GM20000 (cell line): ENCODE measurements at places on chromosomes 4 and X.

DNA sequence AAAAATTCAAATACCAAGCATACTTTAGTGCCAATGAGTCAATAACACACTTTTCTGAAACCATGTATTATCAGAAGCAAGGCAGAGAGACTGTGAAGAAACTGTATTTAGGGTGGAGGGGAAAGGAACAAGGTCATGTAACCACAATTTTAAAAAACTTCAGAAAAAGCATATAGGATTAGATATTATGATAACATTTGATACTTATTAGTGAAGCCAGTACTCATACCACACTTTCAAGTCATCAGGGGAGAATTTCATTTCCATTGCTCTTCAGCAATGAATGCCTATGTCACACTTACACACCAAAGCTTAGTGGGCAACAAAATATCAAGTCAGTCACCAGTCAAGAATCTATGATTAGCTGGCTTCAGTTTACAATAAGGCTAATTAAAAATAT is 602.2 kb downstream of the IL15 start:
- no peak for DNase-seq

GRCh38 chrX:10009741-10010140 is 42.6 kb downstream of the CLDN34 start:
- no peak for DNase-seq

- no peak for DNase-seq
Measured at GRCh38 chrX:101195442-101196173, 24.0 kb upstream of the DRP2 start.

- no peak for DNase-seq
Measured at GRCh38 chr4:169070895-169071218, 60.8 kb upstream of the CBR4 start.

- no peak for DNase-seq
Measured at GRCh38 chr4:126658411-126658810, 974.3 kb upstream of the INTU start.

DNA sequence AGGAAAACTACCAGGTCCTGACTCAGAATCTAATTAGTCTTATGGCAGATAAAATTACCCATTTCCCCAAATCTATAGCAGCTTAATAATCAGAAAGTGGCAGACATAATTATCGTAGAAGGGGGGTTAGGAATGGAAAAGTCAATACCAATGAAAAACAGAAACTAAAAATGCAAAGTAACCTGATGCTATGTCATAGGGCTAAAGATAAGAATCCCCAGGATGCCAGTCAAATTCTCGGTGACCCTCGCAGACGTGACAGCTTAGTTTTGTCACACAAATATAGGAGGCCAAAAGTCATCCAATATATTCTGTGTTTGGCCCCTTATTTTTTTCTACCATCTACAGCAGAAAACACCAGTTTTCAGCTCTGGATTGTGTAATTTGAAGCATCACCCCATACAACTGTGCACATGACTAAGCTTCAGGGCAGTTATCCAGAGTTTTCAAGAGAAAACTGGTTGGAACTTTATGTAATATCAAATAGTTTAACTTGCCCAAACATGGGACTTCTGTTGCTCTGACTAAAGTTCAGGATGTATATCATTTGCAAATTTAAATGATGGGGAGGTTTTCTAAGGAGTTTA is 30.9 kb downstream of the RASSF6 start:
- DNase-seq: no peak
